ENCODE measurements at places on chromosomes 13 and 19.

DNA sequence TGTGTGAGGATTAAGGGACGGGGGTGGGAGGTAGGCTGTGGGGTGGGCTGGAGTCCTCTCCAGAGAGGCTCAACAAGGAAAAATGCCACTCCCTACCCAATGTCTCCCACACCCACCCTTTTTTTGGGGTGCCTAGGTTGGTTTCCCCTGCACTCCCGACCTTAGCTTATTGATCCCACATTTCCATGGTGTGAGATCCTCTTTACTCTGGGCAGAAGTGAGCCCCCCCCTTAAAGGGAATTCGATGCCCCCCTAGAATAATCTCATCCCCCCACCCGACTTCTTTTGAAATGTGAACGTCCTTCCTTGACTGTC lies 5.5 kb downstream of the FOSB start:
- no peak for DNase-seq

- DNase-seq: no peak
Observed at GRCh38 chr13:83819156-83819555, 63.1 kb downstream of the SLITRK1 start.

DNA sequence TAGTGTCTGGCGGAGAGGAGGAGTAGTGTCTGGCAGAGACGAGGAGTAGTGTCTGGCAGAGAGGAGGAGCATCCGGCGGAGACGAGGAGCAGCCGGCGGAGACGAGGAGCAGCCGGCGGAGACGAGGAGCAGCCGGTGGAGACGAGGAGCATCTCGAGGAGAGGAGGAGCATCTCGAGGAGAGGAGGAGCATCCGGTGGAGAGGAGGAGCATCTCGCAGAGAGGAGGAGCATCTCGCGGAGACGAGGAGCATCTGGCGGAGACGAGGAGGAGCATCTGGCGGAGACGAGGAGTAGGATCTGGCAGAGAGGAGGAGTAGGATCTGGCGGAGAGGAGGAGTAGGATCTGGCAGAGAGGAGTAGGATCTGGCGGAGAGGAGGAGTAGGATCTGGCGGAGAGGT lies 18.2 kb downstream of the C13orf46 start:
- no peak for DNase-seq

DNA sequence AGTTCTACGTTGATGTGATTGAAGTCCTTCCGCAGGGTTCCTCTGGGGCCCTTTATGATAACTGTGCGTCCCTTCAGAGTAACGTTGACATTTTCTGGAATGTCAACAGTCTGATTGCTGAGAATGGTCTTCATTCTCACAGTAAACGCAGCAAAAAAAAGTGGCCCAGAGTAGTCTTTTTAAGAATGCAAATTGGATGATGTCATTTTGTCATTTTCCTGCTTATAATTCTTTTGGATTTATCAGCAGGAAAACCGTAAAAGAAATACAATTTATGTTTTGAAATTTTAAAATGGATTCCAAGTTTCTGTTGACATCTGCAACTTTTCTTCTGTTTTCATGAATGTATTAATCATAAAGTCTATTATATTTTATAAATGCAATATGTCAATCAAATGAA lies 14.8 kb downstream of the URI1 start:
- DNase-seq: no peak

GRCh38 chr13:51912091-51912490 lies 50.3 kb downstream of the CCDC70 start:
- DNase-seq: no peak

GRCh38 chr19:34316247-34316646 lies 48.7 kb upstream of the GPI start:
- no peak for DNase-seq

GRCh38 chr19:47430041-47430802 lies 10.9 kb upstream of the MEIS3 start:
- DNase-seq: no peak

- no peak for DNase-seq
Observed at GRCh38 chr13:33123066-33123859, 107.0 kb downstream of the KL start.

GRCh38 chr13:98938801-98939200 lies 39.1 kb downstream of the DOCK9 start:
- no peak for DNase-seq

DNA sequence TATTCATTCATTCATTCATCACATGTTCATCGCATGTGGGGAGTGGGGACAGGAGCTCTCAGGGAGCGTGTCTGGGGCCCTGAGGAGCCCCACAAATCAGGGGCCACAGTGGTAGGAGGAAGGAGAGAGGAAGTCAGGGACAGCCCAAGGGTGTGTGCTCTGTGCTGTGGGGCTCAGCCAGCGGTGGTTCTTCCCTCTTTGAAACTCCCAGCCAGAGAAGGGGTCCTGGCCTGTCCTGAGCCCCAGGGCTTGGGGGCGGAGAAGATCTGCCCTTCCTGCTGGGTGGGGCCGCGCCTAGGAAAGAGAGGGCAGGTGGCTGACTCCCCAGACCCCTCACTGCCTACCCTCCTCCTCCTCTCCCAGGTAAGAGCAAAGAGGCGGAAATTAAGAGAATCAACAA lies 14.6 kb downstream of the AP2A1 start:
- DNase-seq: no peak

- DNase-seq: no peak
Observed at GRCh38 chr13:105432438-105432837, 1103.0 kb downstream of the EFNB2 start.

- no peak for DNase-seq
Observed at GRCh38 chr13:30776661-30777060, 41.3 kb downstream of the ALOX5AP start.

- DNase-seq: no peak
Observed at GRCh38 chr13:48222358-48223301, 10.4 kb upstream of the ITM2B start.

DNA sequence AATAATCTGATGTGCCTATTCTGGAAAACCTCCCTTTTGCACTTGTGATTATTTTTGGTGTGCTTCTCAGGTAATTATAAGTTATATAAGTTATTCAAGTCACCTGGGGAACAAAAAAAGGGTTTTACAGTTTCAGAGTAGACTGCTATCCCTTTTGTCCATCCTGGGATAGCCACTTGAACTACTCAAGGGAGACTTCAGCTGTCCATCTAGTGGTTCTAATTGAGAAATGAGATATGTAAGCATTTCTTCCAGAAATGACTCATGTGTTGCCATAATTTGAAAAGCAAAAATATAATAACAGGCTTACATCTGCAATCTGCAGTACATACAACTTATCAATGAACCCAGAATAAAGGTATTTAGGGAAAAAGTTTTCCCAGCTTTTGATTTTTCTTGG lies 20.4 kb downstream of the UBL3 start:
- DNase-seq: no peak

- DNase-seq: no peak
Observed at GRCh38 chr13:98691360-98691759, 61.1 kb downstream of the SLC15A1 start.

DNA sequence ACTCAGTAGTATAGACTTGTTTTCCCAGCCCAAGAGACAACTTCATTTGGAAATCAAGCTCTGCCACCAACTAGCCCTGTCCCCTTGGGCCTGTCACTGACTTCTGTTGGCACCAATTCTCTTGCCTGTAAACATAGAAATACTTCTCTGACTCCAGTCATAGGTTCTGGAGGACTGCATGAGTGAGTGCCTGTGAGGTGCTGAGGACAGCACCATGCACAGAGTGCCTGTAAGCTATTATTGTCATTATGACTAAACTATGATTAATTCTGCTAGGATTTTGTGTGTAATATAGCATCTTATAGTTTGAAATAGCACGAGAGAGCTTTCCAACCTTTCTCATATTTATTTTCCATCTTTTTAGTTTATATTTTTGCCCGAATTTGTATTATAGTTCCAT lies 247.9 kb downstream of the MYO16 start:
- no peak for DNase-seq

DNA sequence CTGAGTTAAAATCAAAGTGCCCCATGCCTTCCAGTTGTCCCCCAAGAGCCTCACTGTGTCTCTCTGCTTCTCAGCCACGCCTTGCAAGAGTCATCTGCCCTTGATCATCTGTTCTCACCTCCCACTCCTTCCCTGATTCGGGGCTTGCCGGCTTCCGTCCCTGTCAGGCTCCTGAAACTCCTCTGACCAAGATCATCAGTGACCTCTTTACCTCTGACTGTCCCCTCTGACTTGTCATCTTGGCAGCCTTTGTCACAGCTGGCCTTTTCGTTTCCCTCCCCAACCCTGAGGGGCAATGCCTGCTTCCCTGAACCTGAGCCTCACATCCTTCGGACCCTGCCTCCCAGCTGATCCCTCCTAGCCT lies 66.3 kb downstream of the MAP4K1 start:
- peak; percentile 64 for DNase-seq

GRCh38 chr13:75469047-75469446 lies 12.9 kb downstream of the TBC1D4 start:
- no peak for DNase-seq

- DNase-seq: no peak
Observed at GRCh38 chr13:76764429-76764828, 121.8 kb downstream of the KCTD12 start.

DNA sequence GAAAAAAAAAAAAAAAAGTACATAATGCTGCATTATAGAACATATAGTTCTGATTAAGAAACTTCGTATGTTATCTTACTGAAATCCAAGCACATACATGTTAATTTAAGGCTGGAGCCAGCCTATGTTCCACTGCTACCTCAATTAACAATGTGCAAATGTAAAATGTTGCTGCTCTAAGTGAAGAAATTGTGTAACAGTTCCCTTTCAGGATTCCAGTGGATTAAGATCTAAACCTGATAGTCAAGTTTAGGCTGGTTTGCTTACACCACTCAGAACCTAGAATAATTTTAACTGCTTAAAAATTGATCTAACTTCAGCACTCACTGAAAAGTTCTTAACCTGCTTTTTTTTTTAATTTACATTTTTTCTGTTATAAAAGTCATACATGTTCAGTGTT lies 4.2 kb downstream of the VPS36 start:
- no peak for DNase-seq

DNA sequence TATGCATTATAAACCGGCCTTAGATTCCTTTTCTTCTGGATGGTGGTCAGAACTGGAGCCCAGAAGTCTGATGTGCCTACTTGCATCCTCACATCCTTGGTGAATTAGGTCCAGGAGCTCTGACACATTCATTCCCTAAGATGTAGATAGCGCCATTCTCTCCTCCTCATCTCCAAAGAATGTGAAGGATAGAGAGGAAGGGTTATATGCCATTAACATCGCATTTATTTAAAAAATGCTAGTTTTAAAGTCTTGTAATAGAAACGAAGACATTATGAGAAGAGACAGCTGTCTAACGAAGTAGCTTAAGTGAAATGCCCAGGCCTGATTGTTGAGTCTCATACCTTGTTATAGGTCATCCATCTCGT lies 9.7 kb downstream of the MBNL2 start:
- no peak for DNase-seq

GRCh38 chr19:30064771-30065494 lies 122.9 kb downstream of the URI1 start:
- no peak for DNase-seq

- no peak for DNase-seq
Observed at GRCh38 chr19:9909251-9909650, 27.1 kb downstream of the OLFM2 start.
